ENCODE measurements at places on chromosomes 11 and 22. TPM values are rescaled to one million over a fixed set of nuclear protein-coding genes. Genes with fewer than 3 reads are reported as not detected.
A peak's percentile ranks its signal among the peaks of the same experiment; 100 is the strongest.

DNA sequence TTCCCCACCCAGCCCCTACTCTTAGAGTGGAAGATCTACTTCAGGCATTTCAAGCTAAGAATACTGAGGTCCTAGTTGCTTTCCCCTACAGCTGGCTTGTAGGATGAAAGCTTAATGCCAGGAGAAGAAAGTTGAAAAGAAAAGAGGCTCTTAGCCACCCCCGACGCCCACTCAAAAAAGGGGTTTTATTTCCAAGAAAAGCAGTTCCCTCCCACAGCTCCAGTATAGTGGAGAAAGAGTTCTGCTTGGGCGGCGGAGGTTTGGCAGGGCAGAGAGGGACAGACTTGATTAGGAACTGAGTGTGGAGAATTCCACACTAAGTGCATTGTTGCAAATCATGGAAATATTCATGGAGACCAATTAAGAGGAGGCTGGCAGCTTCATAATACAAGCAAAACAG, 470.9 kb downstream of the ETS1 start:
- no peak for DNase-seq

DNA sequence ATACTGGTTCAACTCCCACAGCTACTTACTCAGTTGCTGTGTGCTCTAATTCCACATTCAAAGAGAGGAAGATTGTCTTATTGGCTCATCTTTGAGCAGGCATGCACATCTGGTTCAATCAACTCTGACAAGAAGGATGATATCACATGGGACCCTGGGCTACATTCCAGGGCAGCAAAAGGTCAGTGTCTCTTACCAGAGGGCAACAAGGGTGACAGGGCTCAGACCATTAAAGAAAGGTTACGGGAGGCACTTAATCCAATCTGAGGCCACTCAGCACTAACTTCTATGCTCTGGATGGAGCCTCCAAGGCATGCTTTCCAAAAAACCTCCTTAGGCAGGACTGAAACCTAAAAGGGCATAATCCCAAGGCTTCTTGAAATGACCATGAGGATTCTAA, 549.4 kb upstream of the API5 start:
- DNase-seq = no peak

Gene SLC6A5
- polyA plus RNA-seq = not detected

DNA sequence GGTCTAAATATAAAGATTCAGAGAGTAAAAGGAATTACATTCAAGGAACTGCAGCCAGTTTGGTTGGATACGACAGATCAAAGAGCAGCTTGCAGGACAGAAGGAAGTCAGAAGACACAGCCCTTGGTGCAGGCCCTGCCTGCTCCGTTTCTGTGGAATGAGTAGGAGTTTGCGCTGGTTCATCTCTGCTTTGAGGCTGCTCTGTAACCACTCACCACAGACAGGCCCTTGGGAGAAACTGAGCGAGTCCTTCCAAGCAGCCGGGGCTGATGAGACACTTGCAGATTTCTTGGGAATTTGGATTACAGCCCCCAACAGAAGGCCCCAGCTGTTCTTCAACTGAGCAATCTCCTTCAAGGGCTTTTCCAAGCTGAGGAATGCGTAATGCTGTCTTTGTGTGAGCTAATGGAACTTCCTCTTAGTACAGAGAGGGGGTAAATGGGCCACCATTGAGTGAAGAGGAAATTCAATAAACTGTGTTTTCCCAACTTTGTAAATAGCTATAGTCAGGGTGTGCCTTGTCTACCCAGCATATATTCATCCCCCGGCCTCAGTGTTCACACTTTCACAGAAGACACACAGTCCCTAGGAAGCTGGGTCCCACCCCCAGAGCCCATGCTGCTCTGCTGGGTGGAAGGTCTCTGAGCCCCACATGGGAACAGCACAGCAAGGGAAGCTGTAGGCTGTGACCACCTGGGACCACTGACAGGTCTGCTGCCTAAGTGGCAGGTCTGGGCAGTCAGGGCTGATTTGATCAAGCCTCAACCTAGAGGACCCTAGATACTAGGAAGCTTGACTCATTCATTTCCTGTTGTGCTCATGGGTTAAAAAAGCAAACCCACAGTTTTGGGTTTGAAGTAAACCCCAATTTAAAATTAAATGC, 16.6 kb downstream of the IL10RA start:
- DNase-seq = peak; percentile 88

- DNase-seq = no peak
Measured at GRCh38 chr11:96205460-96205809, 137.6 kb downstream of the MAML2 start.

DNA sequence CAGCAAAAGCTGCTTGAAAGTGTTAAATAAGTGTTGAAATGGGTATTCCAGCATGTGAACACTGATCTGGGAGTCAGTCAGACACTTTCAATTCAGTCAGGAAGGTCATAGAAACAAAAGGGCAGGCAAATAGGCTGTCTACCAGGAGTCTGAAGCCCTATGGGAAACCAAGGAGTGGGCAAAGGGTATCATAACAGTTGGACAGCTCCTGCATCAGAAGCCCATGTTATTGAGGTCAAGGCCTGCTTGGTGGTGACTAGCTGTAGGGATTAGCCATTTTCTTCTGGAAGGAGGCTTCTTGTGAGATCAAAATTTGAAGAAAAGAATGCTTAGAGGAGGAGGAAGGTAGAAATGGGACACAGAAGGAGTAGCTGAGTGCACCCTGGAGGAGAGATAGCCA, 97.3 kb downstream of the STIM1 start:
- DNase-seq = no peak
